Nephron progenitor cell (in vitro differentiated cells): ENCODE measurements at places on chromosomes 4 and X.

DNA sequence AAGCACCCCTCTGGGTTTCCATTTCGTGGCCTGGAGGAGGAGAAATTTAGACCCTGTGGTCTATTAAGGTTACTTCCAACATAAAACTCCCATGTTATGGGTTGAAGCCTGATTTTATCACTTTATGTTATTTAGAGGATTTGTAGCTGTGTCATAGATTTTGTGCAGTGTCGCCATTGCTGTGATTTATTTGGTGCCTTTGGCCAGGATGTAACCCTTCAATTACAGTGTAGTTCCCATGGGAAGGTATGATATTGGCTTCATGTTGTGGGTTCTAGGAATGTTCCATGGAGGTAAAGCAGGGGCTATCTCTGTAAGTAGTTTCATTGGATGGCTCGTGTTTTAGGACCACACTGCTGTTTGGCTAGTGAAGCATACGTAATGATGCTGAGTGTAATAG is 58.5 kb downstream of the TMEM131L start:
- DNase-seq: no peak

DNA sequence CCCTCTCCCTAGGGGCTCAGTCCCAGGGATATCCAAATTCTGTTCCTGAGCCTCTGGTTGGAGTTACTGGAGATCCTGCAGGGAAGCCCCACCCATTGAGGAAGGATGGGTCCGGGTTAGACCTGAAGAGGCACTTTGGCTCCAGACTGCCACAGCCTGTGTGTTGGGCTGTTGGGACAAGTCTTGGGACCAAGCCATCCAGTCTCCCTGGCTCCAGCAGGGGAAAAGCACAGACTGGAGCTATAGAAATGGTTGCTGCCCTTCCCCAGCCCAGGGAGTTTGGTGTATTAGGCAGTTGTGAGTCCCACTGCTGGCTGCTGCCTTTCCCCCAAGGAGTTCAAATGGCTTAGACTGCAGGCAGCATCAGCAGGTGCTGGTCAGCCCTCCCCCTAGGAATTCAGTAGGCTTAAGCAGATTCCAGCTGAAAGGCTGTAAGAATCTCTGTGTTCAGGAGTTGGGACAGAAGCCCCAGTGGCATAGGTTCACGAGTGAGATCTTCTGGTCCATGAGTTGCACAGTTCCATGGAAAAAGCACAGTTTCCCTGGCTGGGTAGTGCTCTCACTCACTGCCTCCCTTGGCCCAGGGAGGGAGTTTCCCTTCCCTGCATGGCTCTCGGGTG is 344.0 kb upstream of the EPHA5 start:
- DNase-seq: no peak

DNA sequence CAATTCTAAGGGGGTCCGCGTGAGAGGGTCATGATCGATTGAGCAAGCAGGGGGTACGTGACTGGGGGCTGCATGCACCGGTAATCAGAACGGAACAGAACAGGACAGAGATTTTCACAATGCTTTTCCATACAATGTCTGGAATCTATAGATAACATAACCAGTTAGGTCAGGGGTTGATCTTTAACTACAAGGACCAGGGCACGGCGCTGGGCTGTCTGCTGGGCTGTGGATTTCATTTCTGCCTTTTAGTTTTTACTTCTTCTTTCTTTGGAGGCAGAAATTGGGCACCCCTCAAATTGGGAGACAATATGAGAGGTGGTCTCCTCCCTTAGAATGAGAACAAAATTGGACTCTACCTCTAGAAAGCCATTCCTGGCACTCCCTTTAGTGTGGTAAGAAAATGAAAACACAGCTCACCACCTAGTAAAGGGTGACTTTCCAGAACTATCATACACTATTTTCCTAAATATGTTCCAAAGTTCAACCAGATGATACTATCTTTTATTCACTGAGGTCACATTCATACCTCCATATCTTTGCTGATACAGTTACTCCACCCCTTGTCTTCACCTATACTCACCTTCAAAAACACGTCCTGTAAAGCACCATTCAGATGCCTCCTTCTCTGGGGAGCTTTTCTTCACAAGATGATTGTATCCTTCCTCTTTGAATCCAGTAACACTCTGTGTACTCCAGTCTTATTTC is 1058.3 kb upstream of the SLIT2 start:
- no peak for DNase-seq

- DNase-seq: no peak
Observed at GRCh38 chr4:110605077-110605476, 17.8 kb downstream of the PITX2 start.

GRCh38 chr4:76499461-76499860 is 64.4 kb downstream of the SHROOM3 start:
- DNase-seq: no peak

- no peak for DNase-seq
Observed at GRCh38 chrX:2242326-2242725, 258.4 kb downstream of the DHRSX start.

GRCh38 chr4:70236125-70236524 is 6.3 kb upstream of the CSN3 start:
- no peak for DNase-seq

DNA sequence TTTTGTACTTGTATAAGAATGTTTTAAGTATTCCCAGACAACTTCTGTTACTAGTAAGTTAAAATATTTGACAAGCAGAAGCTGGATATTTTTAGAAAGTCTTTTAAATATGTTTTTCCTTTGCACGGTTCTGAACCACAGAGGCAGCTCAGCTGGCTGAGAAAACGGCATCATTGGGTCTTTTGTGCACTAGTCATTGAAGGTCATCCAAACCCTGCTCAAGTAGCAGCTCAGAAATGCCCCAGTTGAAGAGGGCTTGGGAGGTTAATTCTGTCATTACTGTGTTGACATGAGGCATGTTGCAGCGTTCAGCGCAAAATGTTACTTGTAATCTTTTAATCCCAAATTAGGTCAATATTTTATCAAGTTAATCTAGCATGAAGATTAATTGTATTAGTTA is 383.7 kb upstream of the FAM241A start:
- no peak for DNase-seq

GRCh38 chr4:117996891-117997290 is 37.4 kb upstream of the NDST3 start:
- DNase-seq: no peak

DNA sequence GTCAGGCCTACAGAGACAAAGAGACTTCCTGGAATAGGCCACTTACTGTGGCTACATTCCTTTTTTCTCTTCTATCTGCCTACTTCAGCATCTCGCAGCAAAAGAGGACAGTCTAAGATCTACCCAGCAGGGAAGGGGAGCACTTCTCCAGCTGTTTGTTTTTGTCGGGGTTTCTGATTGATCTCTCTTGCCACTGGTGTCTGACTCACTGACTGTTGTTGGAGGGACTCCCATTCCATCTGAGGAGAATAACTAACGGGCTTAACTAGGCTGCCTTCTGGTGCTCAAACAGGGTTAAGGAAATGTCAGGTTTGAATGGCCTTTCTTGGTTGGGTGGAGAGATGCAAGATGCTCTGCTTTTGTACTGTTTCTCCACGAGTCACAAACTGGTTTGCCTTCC is 100.2 kb upstream of the TMEM164 start:
- no peak for DNase-seq

- no peak for DNase-seq
Observed at GRCh38 chrX:57528670-57529255, 63.0 kb upstream of the ZXDB start.

DNA sequence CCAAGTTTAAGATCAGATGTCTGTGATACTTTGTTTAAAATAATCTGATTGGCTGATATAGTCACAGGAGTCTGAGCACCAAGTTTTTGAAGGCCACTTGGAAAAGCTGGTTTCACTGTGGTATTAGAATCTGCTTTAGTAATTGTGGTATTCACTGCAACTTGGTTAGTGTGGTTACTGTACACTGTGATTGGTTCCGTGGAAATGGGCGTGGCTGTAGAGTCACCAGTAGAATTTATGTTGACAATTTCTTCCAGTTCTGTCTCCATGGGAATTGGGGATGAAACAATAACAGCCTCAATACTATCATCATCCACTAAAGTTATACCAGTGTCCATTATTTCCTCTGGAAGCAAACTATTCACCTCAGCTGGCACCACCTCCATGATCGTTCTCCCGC is 26.2 kb downstream of the LIN54 start:
- DNase-seq: no peak

DNA sequence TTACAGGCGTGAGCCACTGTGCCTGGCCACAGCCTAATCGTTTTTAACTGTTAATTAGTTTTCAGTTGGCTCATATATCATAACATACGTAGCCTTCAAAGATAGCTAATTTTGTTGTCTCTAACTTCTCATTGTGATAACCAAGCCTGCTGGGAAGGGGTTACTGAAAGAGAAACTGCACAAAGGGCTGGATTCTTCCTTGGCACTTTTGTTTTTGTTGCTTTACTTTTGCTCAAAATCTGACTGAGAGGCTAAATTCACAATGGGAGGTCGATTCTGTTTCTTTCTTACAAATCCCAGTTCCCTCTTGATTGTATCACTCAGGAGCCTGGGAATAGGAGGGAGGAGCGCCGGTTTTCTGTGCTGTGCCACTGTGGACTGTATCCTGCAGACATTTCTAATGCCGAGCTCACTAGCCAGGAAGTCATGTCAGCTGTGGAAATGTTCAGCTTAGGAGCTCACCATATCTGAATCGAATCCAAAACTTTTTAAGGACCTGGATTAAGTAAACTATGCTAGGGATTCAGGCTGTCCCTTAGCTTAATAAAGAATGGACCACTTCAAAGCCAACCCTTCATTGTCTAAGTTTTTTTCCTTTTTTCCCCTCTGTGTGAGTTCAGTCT is 120.5 kb upstream of the FAT1 start:
- no peak for DNase-seq

DNA sequence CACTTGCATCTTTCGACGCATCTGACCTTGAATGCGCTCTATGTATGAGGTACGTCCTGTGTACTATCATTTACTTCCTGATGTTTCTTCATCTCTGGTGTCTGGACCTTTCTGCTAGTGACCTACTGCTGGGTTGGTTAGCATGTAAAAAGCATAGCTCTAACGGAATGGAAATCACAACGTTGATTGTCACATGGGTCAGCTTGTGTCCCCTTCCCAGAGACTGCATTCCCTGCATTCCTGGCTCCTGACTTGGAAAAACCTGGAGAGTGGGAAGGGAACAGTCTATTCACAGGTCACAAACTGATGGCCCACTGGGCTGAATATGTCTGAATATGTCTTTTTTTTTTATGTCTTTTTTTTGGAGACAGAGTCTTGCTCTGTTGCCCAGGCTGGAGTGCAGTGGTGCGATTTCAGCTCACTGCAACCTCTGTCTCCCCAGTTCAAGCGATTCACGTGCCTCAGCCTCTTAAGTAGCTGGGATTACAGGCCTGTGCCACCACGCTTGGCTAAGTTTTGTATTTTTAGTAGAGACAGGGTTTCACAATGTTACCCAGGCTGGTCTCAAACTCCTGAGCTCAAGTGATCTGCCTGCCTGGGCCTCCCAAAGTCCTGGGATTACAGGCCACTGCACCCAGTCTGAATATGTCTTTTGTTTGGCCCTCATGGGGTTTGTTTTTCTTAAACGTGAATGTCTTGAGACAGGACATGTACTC is 16.3 kb downstream of the LONRF3 start:
- DNase-seq: no peak

DNA sequence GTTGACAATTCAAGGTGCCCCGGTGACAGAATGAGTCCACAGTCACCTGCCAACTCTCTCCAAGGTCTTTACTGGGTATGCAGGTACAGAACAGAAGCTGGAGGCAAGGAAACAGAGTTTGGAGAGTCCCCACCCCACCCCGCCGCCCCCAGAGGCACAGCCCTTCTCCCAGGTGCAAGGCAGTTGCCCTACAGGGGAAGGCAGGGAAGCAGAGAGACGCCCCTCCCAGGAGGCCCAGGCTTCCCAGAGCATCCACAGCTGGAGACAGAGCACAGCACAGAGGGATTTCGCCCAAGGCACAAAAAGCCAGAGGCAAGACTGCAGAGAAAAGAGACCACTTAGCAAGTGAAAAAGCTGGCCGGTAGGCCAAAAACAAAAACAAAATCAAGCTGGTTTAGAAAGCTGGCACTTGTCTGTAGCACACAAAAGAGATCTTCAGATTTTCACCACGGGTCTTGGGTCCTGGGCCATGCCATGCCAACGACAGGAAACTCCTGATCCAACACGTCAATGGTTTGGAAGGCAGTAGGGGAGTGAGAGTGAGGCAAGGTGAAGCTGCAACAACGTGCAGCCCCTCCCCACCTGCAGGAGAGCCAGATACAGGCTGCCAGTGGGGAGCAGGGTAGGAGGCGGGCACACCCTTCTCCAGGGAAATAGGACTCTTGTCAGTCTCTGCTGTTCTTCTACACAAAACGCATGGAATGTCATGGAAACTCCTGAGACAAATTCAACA is 113.3 kb downstream of the AFAP1 start:
- DNase-seq: no peak

DNA sequence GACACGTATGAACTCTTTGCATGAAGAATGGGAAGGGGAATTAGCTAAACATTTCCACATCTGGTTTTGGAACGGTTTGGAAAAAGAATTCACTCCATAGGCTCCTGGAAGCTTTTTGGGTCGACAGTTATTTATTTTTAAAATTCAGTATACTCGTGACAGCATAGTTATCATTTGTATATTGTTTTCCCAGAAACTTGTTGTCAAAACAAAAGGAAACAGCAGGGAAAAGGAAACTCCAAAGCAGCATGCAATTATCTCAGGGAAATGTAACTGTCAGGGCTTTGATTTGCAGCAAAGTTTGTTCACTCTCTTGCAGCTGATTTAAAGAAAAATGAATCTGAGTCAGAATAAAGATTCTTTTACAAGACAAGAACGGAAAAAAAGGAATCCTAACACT is 86.5 kb downstream of the PLAC1 start:
- DNase-seq: no peak

GRCh38 chr4:40119344-40119743 is 62.7 kb downstream of the N4BP2 start:
- DNase-seq: no peak

GRCh38 chr4:140071806-140072205 is 82.2 kb downstream of the MAML3 start:
- DNase-seq: no peak

DNA sequence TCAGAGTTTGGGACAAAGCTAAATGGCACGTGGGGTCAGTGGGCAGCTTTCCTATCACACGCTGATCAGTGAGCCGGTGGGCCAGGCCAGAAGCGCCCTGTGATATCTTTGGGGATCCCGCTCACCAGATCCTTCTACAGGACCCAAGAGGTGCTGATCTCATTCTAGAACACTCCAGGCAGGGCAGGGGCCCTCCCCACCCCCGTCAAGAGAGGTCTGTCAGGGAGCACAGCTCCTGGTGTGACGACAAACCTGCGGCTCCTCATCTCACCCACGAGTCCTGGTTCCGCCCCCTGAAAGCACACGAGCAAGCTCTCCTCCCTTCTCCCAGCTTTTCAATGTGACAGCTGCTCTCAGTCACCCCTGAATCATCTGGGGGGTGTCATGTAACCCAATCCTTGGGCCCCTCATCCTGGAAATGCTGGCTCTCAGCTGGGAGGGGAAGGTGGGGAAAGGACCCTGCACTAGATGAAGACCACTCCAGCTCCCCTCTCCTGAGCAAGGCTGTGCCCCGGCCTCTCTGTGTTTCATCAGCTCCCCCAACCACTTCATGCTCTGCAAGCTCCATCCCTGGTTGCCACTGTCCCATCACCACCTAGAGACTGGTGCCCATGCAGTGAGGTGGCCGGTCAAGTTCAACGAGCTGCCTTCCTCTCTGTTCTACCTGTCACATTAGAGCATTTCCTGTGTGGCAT is 4.6 kb downstream of the HCFC1 start:
- no peak for DNase-seq
